ENCODE measurements at places on chromosomes 13 and 19. TPM values are rescaled to one million over a fixed set of nuclear protein-coding genes. Genes with fewer than 3 reads are reported as not detected.

DNA sequence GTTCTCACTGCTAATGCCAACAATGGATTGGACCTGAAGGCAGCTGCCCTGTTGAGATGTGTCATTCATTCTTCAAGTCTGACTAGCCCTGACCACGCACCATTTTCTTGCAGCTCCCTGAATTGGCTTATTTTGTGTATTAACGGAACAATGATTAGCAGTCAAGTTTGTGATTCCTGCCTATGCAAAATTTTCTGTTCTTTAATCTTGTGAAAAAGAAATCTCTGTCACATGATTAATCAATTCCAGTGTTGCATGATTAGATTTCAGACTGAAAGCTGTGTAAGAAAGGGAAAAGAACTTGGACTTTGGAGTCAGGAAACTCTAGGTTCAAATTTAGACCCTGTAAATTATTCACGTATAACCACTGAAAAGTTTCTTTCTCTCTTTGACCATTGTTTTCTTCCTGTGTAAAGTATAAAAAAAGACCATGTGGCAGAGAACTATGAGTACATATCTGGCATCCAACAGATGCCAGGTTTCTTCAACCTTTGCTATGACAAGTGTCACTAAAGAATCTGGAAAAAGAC, 64.5 kb upstream of the SLC10A2 start:
- DNase-seq: no peak

GRCh38 chr13:63090524-63090923, 1674.9 kb upstream of the PCDH20 start:
- DNase-seq: no peak

PSG7 gene
- total RNA-seq: not detected

DNA sequence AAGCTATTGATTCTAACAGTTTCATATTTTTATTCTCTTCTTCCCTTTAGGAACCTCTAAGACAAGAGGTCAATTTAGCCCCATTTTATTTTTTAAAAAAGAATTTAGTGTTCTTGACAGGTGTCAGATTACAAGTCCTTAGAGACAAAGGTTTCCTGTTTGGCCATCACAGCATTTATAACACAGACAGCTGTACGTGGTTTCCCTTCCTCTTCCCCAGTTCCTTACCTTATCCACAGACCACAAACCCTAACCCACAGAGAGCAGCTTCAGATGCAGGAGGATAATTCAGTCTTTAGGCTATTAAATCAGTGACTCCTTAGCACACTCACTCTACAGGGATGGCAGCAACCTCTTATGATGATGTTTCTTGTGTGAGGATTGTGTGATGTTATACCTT, 1210.1 kb downstream of the DIAPH3 start:
- no peak for DNase-seq

- DNase-seq: no peak
These were observed 1.7 kb downstream of the PDX1 start for GRCh38 chr13:27921421-27921960.

DNA sequence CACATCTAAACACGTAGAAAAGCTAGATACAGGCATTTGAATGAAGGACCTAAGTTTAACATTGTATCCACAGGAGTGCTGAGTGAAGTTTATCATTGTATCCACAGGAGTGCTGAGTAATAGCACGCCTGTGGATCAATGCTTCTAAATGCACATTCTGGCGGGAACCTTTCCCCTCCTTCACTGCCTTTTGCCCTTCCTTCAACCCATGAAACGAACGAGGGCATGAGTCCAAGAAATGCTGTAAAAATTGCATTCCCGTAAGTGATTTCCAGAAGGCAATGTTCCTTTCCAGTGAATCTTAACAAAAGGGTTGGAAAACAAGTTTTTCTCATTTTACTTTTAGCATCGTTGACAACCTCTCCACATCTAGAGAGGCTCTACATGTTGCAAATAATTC, 88.1 kb downstream of the ZDHHC20 start:
- no peak for DNase-seq

DNA sequence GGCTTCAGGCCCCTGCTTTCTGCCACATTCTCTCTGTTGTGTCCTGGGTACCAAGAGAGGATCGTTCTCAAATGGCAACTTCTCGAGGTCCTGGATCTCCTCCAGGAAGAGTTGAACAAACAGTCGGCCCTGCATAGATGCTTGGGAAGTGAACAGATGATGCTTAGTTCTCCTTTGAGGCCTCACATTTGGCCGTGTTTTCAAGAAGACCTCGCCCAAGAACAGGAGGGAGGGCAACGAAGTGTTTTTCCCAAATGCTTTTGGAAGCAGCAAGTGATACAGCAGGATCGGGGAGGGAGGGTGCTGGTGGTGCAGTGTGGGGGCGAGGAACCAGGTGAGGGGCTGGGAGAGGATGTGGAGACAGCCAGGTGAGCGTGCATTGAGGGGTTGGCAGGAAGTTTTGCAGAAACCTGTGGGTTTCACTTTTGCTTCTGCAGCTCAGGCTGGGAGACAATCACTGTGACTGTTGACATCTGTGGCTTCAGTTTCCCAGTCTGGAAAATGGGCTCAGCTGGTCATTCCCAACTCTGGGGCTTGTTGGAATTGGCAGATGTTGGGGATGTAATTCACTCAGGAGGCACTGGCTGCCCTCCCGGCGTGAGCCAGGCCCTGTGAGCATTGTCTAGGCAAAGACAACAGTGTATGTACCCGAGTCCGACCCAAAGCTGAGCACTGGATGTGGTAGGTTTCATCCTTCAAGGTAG, 21.6 kb downstream of the MAST3 start:
- DNase-seq: no peak

CEACAM8 gene
- not detected for total RNA-seq

ARHGAP45 gene
- 38.2 TPM for total RNA-seq

MBD3L2 gene
- not detected for total RNA-seq

GRCh38 chr19:8794823-8795222, 37.3 kb downstream of the ZNF558 start:
- DNase-seq: no peak

NLRP5 gene
- total RNA-seq: not detected

ZNF575 gene
- 0.58 TPM for total RNA-seq

ZNF563 gene
- 2.2 TPM for total RNA-seq

- no peak for DNase-seq
These were observed 55.4 kb upstream of the GTF2F2 start for GRCh38 chr13:45064889-45065288.

CAPNS1 gene
- total RNA-seq: 884 TPM

DNA sequence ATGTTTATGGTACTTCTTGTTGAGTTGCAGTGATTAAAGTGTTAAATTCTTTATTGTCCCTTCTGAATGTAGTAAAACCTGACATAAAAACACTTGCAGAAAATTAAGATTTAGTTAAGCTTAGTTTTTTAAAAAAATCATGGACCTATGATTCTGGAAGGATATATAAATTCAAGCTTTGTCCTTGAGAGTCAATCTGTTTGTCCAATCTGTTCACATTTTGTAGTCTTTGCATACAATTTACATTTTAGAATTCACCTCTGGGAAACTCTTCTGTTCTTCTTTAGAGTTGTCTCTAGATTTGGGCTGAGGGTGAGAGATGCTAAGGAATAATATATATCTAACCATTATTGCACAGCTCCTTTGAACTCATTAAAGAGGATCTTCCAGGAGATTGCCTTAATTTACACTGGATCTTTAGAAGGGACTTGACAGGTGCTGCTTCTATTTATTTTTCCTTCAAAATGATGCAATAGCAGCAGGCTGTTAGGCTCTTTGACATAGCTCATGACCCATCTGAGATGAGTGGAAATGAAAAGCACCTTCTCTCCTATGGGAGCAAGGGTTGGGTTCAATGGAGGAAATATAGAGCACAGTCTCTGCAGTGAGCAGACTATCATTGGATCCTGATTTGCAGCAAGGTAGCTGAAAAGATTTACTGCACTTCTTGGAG, 433.9 kb downstream of the GPC6 start:
- no peak for DNase-seq

- DNase-seq: no peak
These were observed 236.3 kb downstream of the SUCLA2 start for GRCh38 chr13:47764817-47765216.

- no peak for DNase-seq
These were observed 161.1 kb downstream of the DCT start for GRCh38 chr13:94318418-94318817.

CYP2S1 gene
- total RNA-seq: 0.42 TPM

- DNase-seq: no peak
These were observed 45.1 kb downstream of the MCF2L start for GRCh38 chr13:113013878-113014751.

IGFLR1 gene
- 3.6 TPM for total RNA-seq

DNA sequence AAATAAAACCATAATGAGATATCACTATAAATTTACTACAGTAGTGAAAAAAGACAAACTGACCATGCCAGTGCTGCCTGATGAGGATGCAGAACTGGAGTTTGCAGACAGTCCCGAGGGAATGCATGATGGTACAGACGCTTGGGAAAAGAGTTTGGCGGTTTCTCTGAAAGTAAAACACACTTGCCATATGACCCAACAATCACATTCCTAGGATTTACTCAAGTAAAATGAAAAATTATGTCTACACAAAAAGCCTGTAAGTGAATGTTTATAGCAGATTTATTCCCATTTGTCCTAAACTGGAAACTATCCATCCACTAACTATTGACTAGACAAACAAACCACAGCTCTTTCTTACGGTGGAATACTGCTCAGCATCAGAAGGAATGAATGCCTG, 271.0 kb downstream of the DNAJC15 start:
- DNase-seq: no peak

CFD gene
- 73.7 TPM for total RNA-seq

ATP4B gene
- total RNA-seq: not detected

- peak; percentile 79 for DNase-seq
These were observed 38.7 kb upstream of the C1QTNF9 start for GRCh38 chr13:24270639-24271141.

- DNase-seq: no peak
These were observed 33.9 kb upstream of the FLT1 start for GRCh38 chr13:28528848-28529247.

CEACAM7 gene
- total RNA-seq: not detected

- DNase-seq: no peak
These were observed 1469.5 kb downstream of the SLITRK1 start for GRCh38 chr13:82412749-82413148.

DNA sequence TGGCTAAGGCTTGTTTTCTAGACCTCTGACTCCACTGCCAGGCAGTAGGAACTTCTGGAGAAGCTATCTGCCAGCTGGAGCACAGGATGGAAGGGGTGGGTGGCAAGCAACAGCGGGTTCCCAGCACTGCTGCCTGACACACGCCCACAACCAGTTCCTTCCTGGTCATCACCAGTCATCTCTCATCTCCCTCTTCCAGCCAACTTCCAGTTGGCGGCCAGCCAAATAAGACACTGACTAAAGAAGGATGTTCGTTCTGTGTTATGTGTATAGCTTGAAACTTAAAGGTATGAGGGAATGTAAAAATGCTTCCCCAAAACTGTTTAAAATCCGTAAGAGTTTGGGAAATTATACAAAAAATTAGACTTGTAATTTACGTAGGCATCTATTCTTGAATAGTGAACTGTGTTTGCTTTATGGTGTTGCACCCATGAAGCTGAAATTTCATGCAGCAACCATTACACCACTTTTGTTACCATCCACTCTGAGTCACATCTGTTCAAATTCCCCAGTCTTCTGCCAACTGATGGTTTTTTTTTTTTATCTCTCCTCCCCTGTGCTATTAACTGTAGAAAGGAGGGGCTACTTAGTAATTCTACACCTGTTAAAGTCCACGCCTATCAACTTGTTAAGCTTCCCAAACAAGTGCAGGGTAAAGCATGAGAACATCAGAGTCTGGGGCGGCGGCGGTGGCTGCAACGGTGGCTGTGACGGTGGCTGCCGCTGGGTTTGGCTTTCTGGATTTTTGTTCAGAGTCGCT, 86.2 kb upstream of the FRY start:
- peak; percentile 57 for DNase-seq

GRCh38 chr19:6227936-6228325, 51.8 kb downstream of the MLLT1 start:
- DNase-seq: no peak

GRCh38 chr13:83352391-83352790, 529.9 kb downstream of the SLITRK1 start:
- DNase-seq: no peak

- DNase-seq: no peak
These were observed 9.6 kb upstream of the GARRE1 start for GRCh38 chr19:34244611-34245299.

- DNase-seq: peak; percentile 43
These were observed 12.2 kb upstream of the UBE2L5 start for GRCh38 chr13:30409886-30410704.

- DNase-seq: peak; percentile 90
These were observed 461 bp upstream of the HSPB6 start for GRCh38 chr19:35757231-35757748.

- no peak for DNase-seq
These were observed 348.2 kb downstream of the KCTD12 start for GRCh38 chr13:76538004-76538403.

ZNF296 gene
- not detected for total RNA-seq

ZIC2 gene
- not detected for total RNA-seq

GRCh38 chr13:30607908-30608307, 9.8 kb upstream of the USPL1 start:
- no peak for DNase-seq

DNA sequence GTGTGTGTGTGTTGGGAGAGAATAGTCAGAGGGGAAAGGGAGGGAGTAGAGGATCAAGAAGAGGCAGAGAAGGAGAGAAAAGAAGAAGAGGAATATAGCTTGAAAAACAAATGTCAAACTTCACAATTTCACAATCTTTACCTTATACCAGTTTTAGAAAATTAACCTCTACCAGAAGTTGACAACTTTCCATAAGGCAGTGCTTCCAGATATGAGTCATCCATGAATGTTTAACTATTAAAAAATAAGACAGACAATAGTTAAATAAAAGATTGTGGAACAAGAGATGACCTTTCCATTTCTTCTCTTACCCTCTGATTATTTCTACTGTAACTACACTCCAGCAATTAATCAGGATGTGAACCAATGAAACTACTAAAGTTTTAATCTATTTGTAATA, 229.4 kb downstream of the ITGBL1 start:
- DNase-seq: no peak

DNA sequence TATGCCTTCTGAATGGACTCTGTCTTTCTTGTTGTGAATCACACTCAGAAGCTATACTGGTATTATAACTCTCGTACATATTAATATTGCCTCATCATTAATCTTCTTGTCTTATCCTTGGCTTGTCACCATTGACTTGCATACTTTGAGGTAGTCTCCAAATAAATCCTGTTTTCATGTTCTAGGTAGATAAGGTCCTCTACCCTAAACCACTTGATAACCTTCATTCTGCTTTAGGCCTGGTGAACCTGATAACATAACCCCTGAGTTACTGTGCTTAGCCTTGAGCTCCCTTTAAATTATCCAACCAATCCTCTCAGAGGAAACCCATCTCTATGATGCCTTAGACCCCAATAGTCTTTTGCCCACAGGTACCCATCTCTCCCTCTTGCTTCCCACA, 1162.3 kb downstream of the SLITRK1 start:
- no peak for DNase-seq

All from heart left ventricle (tissue), 16 donors.